Parietal lobe (tissue), 2 donors: ENCODE measurements at places on chromosomes 5 and 9. TPM values are rescaled to one million over a fixed set of nuclear protein-coding genes. Genes with fewer than 3 reads are reported as not detected.

FGD3 gene
- 32.2 TPM for total RNA-seq

TLX3 gene
- total RNA-seq: not detected

PCDHGA2 gene
- total RNA-seq: 11.9 TPM

GABRA1 gene
- 17.2 TPM for total RNA-seq

FABP6 gene
- total RNA-seq: 2.8 TPM

ZNG1F gene
- total RNA-seq: 33.8 TPM

GRXCR2 gene
- total RNA-seq: not detected

FGF10 gene
- 1.3 TPM for total RNA-seq

SLC23A1 gene
- not detected for total RNA-seq

SETX gene
- 114 TPM for total RNA-seq

CDC20B gene
- total RNA-seq: 0.31 TPM

CDC25C gene
- 2.2 TPM for total RNA-seq

LMBRD2 gene
- 66.0 TPM for total RNA-seq

PCDHB14 gene
- total RNA-seq: 28.2 TPM

ARID3C gene
- total RNA-seq: 0.63 TPM

PRRX2 gene
- total RNA-seq: not detected

PCDH12 gene
- total RNA-seq: 2.5 TPM

CNTLN gene
- 21.3 TPM for total RNA-seq

PLPPR1 gene
- total RNA-seq: 169 TPM

LRRC70 gene
- 8.5 TPM for total RNA-seq

SAXO1 gene
- total RNA-seq: under 0.01 TPM

RABL6 gene
- total RNA-seq: 54.5 TPM

DCTN4 gene
- 157 TPM for total RNA-seq

TRIM14 gene
- total RNA-seq: 4.4 TPM

FRMPD1 gene
- total RNA-seq: 1.3 TPM

PCA3 gene
- 1.6 TPM for total RNA-seq

SVEP1 gene
- 16.3 TPM for total RNA-seq

ADRB2 gene
- total RNA-seq: 0.94 TPM

SH3RF2 gene
- 0.94 TPM for total RNA-seq

SYK gene
- 1.6 TPM for total RNA-seq

ROPN1L gene
- 2.2 TPM for total RNA-seq

COL15A1 gene
- total RNA-seq: 11.3 TPM

FGFR4 gene
- total RNA-seq: 4.1 TPM

SPEF2 gene
- total RNA-seq: 22.5 TPM

DOK3 gene
- 9.1 TPM for total RNA-seq

CBY3 gene
- total RNA-seq: not detected

ADCY2 gene
- 23.2 TPM for total RNA-seq

KIF4B gene
- total RNA-seq: 0.63 TPM

TRIM23 gene
- total RNA-seq: 91.4 TPM

PJA2 gene
- 264 TPM for total RNA-seq

FIBCD1 gene
- total RNA-seq: 1.3 TPM

SLC36A3 gene
- not detected for total RNA-seq

PCDHA9 gene
- total RNA-seq: 42.6 TPM
